ENCODE measurements at places on chromosomes 3 and 15.
A peak's percentile ranks its signal among the peaks of the same experiment; 100 is the strongest.

DNA sequence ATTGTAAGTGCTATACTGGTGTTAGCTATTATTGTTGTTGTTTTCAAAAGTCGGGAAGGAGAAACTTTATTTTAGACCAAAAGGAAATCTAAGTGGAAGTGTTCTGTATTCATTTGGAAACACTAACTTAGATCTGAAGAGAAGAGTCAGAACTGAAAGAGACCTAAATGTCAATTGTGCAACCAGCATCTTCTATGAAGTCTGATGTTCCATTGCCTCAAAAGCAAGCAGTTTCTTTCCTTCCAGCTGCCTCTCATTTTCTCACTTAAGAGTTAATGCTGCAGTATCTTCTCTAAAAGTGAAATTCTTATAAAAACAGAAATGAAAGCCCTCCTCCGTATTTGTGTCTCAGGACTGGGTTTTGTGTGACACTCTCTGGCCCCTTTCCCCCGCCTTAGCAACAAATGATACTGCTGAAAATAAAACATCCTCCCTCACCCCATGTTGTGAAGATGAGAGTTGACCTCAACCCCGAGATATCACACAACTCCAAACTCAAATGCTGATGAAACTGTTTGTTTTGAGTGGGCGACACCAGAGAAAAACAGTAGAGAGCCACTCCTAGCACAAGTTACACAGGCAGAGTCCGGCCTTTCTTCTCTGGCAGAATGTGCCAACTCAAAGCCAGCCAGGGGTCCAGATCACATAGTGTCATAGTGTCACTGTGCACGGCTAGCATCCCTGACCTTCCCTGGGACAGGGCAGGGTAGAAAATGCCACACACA is 48.9 kb downstream of the GLDN start:
- DNase-seq = no peak

GRCh38 chr3:128970740-128971047 is 23.2 kb downstream of the CFAP92 start:
- DNase-seq = peak; percentile 4

DNA sequence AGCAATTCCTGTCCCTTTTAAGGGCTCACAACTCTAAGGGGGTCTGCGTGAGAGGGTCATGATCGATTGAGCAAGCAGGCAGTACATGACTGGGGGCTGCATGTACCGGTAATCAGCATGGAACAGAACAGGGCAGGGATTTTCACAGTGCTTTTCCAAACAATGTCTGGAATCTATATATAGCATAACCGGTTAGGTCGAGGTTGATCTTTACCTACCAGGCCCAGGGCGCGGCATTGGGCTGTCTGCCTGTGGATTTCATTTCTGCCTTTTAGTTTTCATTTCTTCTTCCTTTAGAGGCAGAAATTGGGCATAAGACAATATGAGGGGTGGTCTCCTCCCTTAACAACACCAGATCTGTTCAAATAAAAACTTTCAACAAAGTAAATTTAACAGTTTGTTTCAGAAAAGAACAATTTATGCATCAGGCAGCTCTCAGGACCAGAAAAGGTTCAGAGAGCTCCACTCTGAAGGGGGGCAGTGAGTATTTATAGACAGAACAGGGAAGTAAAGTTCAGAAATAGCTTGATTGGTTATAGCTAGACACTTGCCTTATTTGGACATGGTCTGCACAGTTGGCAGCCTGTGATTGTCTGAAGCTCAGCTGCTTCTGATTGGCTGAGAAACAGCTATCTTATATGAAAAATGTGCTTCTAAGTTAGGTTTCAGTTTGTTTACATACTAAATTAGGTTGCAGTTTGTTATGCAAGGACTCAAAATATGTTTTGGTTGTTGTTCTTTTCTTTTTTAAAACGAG is 17.2 kb upstream of the B4GALT4 start:
- peak; percentile 49 for DNase-seq

- DNase-seq = peak; percentile 50
These were observed 730.6 kb upstream of the NECTIN3 start for GRCh38 chr3:110341047-110341446.

GRCh38 chr3:188153437-188154013 is 432 bp upstream of the LPP start:
- DNase-seq = peak; percentile 97

GRCh38 chr3:157166561-157166960 is 6.6 kb upstream of the CCNL1 start:
- no peak for DNase-seq

- peak; percentile 54 for DNase-seq
These were observed 102.2 kb downstream of the DGKG start for GRCh38 chr3:186259612-186260383.

DNA sequence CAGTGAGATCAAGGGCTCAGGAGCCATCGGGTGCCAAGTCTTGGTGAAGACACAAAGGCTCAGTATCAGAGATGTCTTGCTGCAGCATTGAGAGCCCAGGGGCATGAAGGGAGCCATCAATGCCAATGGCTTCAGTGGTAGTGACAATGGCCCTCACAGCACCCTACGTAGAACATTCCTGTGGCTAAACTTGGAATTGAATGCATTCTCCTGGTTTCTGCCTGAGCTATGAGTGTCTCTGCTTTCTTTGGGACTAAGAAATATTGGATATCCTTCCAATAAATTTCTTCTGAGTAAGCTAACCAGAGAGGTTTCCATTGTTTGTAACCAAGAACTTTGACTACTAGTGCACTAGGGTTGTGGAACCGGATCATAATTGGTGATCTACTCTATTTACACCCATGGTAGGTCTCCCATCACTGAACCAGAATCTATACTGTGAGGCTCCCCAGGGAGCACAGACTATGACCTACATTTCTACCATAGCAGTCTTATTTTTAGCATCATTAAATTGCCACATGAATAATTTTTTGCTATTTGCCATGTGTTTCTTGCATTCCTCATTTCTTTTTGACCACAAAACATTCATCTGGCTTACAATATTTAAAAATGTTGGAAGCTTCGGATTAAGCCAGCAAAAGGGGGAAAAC is 31.6 kb upstream of the PDZRN3 start:
- peak; percentile 82 for DNase-seq

- no peak for DNase-seq
These were observed 69.9 kb upstream of the AGBL1 start for GRCh38 chr15:86009727-86010126.

- DNase-seq = no peak
These were observed 11.7 kb upstream of the ZNF774 start for GRCh38 chr15:90340345-90340744.

DNA sequence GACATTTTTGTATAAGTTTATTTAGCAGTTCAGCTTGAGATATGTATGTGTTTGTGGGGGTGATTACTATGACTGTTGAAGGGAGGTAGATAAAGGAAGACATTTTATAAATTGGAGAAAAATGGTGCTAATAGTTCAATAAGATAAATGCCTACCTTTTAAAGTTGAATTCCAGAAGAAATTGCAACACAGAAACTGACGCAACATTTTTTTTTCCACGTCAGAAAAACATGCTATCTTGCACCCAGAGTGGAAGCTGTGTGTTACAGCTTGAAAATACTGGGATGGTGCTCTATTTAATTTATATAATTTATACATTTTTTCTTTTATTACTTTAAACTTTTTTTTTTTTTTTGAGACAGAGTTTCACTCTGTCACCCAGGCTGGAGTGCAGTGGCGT is 171.7 kb downstream of the WNT5A start:
- DNase-seq = no peak

GRCh38 chr3:98577178-98577895 is 16.1 kb downstream of the CPOX start:
- DNase-seq = peak; percentile 86

- no peak for DNase-seq
These were observed 66.2 kb upstream of the XCR1 start for GRCh38 chr3:46093327-46093942.

DNA sequence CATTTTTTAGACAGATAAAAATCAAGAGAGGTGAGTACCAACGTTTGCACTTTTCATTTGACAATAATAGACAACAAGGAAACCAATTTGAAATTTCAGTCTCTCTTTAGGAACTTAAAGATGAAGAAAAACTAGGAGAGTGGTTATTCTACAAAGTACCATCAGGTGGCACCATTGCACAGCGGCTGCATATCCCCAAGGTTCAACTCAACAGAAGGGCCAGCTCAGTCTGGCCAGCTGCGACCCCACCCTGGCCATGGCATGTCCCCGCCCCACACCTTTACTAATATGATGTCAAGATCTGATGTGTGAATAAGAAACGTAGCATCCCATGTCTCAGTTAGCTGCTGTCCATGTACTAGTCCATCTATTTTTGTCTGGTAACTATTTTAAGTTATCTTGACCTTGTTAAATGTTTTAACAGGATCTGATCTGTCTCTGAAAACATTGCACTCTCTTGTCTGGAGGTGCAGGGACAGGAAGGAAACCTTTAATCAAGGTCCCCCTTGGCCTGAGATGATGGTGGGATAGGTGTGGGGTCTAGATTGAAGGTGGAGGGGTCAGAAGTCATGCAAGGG is 35.5 kb upstream of the CGNL1 start:
- peak; percentile 54 for DNase-seq

- peak; percentile 26 for DNase-seq
These were observed 109.2 kb upstream of the STT3B start for GRCh38 chr3:31423482-31423881.

DNA sequence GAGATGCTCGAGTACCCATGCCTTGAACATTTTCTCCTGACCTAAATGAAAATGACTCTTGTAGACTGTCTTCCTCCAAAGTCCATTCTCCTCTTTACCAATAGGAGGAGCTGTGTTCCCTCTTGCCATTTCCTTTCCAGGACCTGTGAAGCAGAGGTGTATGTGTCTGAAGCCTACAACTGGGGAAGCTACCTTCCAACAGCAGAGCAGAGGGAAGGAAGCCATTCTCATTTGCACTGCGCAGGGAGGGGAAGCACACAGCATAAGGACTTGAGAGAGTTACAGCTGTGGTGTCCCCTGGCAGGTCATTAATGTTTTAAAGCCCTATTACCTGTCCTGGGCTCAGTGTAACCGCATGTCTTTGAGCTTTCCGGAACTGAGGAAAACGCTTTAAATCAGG is 38.7 kb downstream of the HSPBAP1 start:
- peak; percentile 48 for DNase-seq

GRCh38 chr15:63818629-63819028 is 15.1 kb downstream of the HERC1 start:
- no peak for DNase-seq

DNA sequence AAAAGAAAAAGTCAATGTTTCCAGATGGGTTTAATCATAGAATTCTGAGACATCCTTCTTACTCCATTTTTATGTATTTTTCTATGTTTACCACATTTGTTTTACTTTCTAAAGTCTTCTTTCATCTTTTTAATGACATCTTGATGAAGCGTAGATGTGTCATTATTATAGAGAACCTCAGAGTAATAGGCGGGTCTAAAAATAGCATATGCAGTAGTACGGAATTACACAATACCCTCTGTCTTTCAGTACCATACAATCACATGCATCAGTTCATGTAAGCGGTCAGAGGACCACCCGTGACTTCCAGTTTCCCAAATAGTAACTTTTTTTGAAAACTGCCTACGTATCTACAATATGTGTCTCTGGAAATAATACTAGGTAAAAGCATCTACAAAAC is 224.0 kb downstream of the PLOD2 start:
- DNase-seq = peak; percentile 76

- no peak for DNase-seq
These were observed 58.9 kb downstream of the RARB start for GRCh38 chr3:25486932-25487331.

- no peak for DNase-seq
These were observed 17.7 kb upstream of the GSK3B start for GRCh38 chr3:120111898-120112297.

DNA sequence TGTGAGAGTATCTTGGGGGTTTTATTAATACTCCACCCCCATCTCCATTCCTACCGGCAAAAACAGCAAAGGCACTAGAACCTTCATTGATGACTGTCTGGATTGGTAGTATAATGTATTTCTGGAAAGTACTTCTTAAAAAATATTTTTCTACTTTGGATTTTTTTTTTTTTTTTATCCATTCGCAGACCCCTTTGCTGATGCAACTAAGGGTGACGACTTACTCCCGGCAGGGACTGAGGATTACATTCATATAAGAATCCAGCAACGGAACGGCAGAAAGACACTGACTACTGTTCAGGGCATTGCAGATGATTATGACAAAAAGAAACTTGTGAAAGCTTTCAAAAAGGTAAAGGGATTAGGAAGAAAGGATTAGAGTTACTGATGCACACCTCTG is 1.2 kb downstream of the EIF1B start:
- peak; percentile 51 for DNase-seq

GRCh38 chr15:85414495-85414894 is 34.1 kb downstream of the AKAP13 start:
- DNase-seq = peak; percentile 24

- DNase-seq = no peak
These were observed 5.9 kb downstream of the CDCP1 start for GRCh38 chr3:45140141-45140769.

DNA sequence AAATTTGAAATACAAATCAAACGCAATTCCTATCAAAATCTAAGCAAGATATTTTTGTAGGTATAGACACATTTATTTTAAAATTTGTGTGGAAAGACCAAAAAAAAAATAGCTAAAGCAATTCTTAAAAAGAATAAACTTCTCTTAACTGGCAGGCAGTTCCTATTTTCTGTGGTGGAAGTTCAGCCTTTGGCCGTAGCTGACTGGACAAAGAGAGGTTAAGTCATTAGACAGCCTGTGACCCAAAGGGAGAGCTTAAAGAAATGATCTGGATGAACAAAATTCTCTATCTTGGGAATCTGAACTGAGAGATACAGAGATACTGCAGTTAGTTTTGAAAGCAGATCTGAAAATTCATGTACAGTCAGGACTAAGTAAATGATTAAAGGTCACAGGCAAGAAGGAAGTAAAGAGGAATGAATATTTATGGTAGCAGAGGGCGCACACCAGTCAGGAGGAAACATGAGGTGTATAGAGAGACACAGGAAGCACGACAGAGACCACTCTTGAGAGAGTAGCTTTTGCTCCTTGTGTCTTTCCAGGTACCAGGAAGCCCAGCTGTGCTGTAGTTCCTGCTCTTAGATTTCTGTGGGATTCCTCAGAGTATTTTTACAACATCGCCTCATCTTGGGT is 57.5 kb downstream of the TPRG1 start:
- DNase-seq = no peak

- peak; percentile 63 for DNase-seq
These were observed 7.0 kb upstream of the CD276 start for GRCh38 chr15:73677146-73677607.

DNA sequence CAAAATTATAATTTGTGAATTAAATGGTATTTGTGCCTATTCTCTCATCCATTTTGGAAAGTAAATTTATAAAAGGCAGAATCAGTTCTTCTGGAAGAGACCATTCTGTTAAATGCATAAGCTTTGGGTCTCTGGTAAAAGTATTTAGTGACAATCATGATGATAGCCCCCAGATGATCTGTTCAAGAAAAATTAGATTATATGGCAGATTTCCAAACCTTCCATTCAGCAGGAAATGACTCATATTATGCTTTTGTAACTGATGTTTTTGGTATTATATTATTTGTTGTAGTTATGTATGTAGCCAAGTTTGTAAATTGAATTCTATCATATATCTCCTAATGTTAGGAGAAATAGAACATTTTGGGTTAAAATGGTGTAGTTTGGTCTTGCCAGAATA is 340.8 kb upstream of the DPH6 start:
- peak; percentile 51 for DNase-seq

- no peak for DNase-seq
These were observed 27.7 kb downstream of the GRM2 start for GRCh38 chr3:51734572-51734907.

- no peak for DNase-seq
These were observed 18.0 kb downstream of the MTMR10 start for GRCh38 chr15:30973379-30973778.
